Neural progenitor cell (in vitro differentiated cells): ENCODE measurements at places on chromosomes 4 and X.

DNA sequence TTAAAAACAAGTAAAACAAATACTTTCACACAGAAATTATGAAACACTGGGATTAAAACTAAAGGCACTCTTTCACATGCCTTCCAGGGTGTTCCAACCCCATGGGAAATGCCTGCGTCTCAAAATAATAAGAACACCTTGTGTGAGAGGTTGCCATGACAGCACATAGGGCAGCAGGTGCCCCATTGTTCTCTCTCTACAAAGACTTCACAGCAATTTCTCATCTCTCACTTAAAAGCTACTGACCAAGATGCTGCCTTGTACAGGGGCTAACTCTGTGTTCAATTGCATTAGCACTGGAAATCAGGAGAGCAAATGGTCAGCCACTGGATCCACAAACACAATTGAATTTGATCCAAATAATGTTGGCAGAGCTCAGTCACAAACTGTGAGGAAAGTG lies 102.5 kb upstream of the GALNTL6 start:
- peak; percentile 24 for DNase-seq

DNA sequence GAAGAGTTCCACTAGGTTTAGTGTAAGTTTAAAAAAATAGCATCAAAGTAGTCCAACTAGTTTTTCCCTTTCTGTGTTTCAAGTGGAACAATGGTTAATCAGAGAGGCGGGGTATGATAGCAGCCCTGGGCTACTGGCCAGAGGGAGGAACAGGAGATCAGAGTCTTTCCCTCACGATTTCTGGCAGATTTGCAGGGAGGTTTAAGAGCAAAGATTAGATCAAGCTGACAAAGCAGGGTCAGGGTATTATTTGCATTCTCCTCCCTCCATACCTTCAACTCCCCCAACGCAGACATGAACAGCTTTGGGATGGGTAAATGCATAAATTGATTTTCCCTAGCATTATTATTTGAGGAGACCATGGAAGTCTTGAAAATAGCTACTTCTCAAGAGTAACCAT lies 277.6 kb upstream of the DIAPH2 start:
- DNase-seq, result peak; percentile 4

GRCh38 chr4:151322570-151322969 lies 2.8 kb downstream of the SH3D19 start:
- DNase-seq, result no peak

- no peak for DNase-seq
Observed at GRCh38 chr4:40164459-40164858, 32.4 kb upstream of the RHOH start.

- peak; percentile 95 for DNase-seq
Observed at GRCh38 chr4:16082426-16083240, 1.2 kb downstream of the PROM1 start.

GRCh38 chrX:39149761-39150160 lies 348.5 kb downstream of the MID1IP1 start:
- DNase-seq, result peak; percentile 70

DNA sequence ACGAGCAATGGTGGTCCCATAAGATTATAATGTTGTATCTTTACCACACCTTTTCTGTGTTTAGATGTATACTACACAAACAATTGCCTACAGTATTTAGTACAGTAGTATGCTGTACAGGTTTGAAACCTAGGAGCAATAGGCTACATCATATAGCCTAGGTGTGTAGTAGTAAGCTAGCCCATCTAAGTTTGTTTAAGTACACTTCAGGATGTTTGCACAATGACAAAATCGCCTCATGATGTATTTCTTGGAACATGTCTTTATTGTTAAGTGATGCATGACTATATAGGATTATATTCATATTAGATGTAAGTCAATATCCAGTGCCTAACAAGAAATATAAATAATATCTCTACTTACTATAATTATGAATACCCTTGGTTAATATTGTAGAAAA lies 104.6 kb downstream of the SLC10A6 start:
- DNase-seq, result no peak

- peak; percentile 54 for DNase-seq
Observed at GRCh38 chr4:105122350-105122749, 24.3 kb upstream of the TET2 start.

DNA sequence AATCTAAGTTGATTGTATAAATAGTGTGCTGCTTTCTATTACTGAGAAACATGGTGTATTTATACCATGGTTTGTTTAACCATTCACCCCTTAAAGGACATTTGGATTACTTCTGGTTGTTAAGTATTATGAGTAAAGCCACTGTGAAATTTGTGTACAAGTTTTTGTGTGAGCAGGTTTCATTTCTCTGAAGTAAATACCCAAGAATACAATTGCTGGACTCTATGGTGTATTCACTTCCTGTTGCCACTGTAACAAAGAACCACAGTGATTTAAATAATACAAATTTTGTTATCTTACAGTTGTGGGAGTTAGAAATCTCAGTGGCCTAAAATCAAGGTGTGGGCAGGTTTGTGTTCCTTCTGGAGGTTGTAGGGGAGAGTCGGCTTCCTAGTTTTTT lies 869.6 kb downstream of the CCSER1 start:
- DNase-seq, result no peak

GRCh38 chr4:114321366-114321765 lies 277.2 kb upstream of the UGT8 start:
- no peak for DNase-seq

GRCh38 chr4:136121426-136121825 lies 1410.9 kb downstream of the PCDH18 start:
- no peak for DNase-seq

DNA sequence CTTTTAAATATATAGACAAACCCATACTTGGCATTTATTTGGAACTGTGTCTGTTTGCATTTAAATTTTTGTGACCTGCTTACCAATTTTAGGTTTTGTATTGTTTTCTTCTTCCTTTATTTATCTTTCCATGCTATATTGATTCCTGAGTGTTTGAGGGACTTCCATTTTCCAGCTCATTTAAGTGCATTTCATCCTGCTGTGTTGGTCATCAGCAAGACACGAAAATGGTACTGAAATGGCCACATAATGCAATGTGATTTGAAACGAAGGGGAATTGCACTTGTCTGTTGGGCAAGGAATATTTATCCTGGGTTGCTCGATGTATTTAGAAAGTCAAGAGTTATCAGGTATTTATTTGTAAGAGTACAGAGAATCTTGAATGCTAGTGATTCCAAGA lies 524.3 kb upstream of the MAGEB2 start:
- no peak for DNase-seq

DNA sequence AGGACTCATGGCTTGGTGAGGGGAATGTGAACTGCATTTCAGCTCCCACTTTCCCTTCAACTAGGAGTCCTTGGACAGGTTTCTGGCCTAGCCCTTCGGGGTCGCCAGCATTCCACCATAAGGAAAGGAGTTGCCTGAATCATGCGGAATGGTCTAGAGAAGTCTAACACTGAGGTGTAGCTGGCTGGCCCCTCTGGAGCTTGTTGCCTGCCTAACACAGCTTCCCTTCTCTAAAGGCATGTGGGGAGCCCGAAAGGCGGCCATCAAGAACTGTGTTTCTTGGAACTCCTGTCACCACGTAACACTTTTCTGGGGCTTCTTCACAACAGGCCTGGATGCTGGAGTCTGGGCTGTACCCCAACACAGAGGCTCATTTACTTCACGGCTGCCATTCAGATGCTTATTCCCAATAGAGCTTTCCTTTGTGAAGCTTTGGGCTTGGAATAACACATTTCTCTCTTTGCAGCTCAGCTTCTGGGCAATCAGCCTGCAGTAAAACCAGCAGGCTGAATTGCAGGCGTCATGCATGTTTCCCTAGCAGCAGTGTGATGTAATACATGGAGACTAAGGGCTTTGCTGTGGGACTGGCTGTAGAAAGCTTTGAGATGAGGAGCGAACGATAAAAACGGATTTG lies 5.4 kb downstream of the GABRQ start:
- no peak for DNase-seq

DNA sequence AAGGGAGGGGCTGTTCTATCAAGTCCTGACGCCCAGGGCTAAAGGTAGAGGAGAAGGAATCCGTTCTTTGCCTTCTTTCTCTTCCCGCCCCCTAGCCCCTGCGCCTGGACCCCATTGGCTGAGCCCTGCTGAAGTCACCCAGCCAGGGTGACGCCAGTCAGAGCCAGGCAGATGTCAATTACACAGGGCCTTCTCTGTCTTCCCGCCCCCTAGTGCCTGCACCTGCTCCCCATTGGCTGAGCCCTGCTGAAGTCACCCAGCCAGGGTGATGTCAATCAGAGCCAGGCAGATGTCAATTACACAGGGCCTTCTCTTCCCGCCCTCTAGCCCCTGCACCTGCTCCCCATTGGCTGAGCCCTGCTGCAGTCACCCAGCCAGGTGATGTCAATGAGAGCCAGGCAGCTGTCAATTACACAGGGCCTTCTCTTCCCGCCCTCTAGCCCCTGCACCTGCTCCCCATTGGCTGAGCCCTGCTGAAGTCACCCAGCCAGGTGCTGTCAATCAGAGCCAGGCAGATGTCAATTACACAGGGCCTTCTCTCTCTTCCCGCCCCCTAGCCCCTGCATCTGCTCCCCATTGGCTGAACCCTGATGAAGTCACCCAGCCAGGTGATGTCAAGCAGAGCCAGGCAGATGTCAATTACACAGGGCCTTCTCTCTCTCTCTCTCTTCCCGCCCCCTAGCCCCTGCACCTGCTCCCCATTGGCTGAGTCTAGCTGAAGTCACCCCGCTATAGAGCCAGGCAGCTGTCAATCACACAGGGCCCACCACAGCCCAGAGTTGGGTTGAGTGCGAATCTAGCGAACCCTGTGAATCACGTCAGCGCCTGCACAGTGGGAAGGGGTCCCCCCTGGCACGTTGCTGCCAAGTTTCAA lies 46.4 kb downstream of the ASMT start:
- peak; percentile 80 for DNase-seq

DNA sequence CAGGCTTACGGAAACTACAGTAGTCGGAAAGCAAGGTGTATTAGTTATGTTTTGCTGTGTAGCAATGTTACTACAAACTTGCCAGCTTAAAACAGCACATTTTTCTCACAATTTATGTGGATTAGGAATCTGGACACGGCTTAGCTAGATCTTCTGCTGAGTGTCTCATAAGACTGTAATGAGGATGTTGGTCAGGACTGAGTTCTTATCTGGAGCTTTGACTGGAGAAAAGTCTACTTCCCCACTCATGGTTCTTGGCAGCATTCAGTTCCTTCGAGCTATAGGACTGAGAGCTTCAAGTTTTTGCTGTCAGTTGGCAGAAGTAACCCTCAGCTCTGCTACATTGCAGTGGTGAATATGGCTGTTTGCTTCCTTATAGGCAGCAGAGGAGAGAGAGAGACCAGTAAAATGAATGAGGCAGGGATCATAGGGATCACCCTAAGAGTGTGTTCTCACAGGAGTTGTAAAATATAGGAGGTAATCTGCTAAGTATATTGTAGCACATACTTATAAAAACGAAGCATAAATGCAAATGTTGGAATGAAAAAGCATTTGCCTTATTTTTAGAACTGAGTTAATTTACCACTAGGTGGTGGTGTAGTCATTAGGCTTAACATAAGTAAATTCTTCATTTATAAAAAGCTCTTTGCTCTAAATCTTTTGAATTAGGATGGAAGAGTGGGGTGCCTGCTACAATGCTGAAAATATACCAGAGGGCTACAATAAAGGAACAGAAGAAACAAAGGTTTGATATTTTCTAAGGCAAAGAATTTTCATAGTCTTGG lies 38.6 kb downstream of the ALG13 start:
- no peak for DNase-seq

DNA sequence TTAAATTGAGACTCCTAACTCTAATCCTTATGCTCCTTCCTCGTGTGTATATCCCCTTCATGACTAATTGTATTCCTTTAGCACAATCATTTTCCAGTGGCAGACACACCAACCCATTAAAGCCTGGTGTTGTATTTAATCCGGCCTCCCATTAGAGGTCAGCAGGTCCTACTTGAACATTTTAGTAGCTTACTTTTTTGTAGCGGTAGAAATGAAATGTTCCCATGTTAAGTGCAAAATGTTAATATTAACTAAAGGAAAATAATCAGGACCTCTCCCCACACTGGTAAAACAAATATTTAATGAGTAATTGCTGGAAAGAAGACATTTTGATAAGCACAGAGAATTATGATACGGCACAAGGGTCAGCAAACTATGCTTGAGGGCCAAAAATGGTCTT lies 3.4 kb downstream of the RAB33B start:
- DNase-seq, result no peak

- no peak for DNase-seq
Observed at GRCh38 chr4:89703829-89704590, 133.0 kb downstream of the SNCA start.

DNA sequence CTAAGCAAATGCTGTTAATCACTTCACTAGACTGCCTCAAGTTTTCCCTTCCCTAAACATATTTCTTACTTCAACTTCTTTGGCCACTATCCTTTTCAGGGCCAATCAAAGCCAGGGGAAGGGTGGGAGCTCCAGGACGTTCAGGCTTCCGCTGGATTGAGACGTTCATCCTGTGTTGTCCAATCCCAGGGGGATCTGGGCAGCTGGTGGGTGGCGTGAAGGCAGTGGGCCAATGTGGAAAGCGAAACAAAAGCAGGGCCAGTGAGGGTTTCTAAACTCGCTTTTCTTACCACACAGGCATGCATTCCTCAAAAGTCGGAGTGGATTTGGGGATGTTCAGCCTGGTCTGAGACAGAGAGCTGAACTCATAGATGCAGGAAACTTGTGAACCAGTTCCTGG lies 7.6 kb downstream of the CXCL13 start:
- no peak for DNase-seq

DNA sequence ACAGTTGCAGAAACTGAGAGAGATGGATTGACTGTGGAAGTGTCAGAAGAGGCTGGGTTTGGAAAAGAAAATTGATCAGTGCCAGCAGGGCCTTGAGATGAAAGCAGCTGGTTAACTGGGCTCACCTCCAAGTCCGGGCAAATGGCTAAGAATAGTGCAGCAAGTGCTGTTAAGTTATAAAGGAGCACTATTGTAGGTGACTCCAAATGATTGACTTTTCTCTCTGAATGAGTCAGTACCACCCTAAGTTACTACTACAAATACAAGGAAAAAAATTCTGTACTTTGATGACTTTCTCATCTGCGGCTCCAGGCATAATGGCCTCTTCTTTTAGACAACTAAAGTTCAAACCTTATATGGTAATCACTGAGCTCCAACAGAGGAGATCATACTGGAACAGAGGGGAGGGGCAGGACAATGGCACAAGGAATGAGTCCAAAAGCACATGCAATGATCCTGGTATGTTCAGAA lies 733.4 kb upstream of the INTU start:
- DNase-seq, result no peak
